RCC 7860 (cell line): ENCODE measurements at places on chromosomes 3 and 15.

DNA sequence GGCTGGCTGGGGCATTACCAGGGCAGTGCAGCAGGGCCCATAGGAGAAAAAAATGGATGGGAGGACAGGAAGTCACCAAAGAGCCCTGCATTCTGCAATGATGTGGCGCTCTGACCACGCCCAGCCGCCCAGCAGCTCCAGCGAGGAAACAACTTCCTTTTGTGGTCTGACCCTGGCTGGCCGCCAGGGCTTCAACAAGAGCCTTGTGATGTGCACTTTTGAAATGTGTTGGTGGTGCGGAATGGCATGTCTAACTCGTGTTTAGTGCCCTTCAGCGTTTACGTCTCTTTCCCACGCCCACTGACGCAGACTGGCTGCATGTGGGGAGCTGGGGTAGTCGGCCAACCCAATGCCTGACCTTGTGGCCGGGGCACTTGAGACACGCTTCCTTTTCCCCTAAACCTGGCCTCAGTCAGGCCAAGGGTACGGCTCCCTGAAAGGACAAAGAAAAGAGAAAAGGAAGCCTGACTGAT, 81.9 kb upstream of the CTNNB1 start:
- DNase-seq, result peak; percentile 83

- DNase-seq, result no peak
Measured at GRCh38 chr3:11711876-11712275, 68.2 kb upstream of the VGLL4 start.

DNA sequence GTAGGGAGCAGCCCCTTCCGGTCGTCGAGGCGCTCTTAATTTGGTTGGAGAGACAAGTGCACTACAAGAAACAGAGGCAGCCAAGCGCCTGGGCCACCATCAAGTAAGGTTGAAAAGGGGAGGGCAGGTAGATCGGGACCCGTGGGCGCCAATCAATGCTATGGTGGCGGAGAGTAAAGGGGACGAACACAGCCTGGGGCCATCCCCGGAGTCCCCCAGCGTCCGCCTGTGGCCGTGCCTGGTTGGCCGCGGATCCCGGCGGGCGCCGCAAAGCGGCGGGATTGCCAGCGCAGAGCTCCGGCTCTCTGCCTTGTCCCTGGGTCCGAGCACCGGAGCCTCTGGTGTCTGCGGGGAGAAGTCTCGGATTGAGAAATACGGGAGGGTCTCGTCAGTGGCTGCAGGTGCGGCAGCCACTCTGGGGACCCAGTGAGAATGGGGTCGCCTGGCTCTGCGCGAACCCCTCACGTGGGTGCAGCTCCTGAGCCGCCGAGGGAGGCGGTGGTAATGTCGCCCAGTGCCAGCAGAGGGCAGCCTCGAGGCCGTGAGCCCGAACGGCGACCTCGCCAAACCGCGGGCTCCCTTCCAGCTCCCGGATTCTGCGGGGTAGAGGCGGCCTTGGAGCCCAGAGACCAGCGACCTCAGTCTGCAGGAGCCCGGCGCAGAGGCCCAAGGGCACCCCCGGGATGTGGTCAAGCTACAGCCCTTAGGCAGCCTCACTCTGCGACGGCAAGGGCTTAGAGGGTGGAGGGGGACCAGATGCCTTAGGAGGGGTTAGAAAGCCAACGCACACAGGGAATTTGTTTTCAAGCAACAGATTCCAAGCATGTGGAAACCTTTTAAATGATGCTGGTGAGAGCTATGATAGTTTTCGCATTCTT, 10.8 kb downstream of the FOXL2 start:
- peak; percentile 13 for DNase-seq

DNA sequence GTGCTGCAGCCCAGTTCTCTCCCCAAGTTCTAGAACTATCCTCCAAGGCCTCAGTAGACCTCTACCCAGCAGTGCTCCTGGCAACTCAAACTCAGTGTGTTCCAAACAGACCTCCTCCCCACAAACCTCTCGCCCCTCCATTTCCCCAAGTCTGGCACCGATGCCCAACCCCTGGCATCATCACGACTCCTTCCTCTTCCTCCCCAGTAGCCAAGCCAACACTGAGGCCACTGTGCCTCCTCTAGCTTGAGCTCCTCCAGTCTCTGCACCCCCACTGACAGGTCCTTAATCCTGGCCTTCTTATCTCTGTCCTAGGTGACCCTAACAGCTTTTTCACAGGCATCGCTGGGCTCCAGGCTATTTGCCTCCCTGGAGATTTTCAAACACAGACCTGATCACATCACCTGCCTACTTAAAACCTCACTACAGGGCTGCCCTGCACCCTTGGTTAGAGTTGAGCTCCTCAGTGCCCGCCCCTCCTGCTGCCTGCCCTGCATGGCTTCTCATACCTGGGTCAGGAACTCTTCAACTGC, 6.8 kb downstream of the ARPIN start:
- no peak for DNase-seq

DNA sequence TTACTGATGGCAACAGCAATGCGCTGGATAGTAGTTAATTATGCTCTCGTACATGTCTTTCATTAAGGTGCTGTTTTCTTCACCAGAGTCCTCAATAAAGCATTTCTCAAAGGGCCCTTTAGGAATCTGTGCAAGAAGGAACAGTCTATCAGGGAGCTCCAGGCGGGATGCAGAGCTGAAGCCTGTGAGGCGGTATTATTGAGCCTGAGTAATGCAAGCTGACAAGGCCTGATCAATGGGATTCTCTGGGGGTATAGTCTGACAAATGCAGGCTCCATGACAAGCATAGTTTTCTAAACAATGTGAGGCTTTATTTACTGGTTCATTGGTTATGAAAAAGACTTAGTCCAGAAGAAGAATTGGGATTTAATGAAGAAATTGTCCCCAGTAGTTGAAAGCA, 530.9 kb upstream of the CBLB start:
- no peak for DNase-seq

- DNase-seq, result no peak
Measured at GRCh38 chr3:100189444-100189964, 71.3 kb upstream of the TBC1D23 start.

DNA sequence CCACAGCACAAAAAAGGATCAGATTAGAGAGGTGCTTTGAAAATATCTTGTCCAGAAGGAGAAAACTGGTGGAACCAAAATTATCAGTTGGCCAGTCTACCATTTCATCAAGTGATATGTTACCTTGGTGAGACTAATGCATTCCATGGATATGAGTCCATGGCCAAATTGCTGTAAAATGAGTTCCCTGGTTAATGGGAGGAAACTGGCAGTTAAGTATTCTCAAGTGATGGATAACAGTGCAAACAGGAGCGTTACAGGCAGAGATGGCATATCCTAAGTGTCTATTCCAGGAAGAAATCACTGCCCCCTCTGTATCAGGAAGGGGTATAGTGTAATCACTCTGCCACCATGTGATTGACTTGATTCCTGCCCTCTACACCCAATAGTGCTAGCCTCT, 34.0 kb downstream of the MYRIP start:
- DNase-seq, result no peak

- no peak for DNase-seq
Measured at GRCh38 chr15:93671387-93671943, 559.9 kb upstream of the MCTP2 start.

DNA sequence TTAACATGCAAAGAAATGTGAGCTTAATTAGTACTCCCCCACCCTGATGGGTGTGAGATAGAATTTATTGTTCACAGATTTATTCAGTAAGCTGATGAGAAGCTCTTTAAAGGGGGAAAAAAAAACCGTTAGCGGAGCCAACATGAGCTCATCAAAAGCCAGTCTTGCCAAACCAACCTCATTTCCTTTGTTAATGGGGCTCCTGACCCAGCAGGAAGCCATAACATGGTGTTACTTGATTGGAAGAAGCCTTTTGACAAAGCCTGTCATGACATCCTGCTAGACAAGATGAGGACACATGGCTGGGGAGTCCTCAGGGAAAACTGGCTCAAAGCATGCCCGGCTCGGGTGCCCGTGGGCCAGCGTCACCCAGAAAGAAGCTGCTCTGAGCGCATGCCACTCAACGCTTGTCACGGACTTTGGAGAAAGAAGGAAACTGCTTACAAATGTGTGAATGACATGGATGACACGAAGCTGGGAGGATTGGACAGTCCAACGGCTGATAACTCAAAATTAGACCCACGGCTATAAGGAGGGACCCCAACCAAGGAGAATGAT, 64.6 kb downstream of the SLCO2A1 start:
- DNase-seq, result no peak

GRCh38 chr15:74869372-74869725, 3.8 kb downstream of the SCAMP2 start:
- no peak for DNase-seq

- DNase-seq, result no peak
Measured at GRCh38 chr3:25854214-25854613, 64.3 kb downstream of the OXSM start.

GRCh38 chr3:171986176-171986575, 53.2 kb upstream of the FNDC3B start:
- DNase-seq, result no peak

DNA sequence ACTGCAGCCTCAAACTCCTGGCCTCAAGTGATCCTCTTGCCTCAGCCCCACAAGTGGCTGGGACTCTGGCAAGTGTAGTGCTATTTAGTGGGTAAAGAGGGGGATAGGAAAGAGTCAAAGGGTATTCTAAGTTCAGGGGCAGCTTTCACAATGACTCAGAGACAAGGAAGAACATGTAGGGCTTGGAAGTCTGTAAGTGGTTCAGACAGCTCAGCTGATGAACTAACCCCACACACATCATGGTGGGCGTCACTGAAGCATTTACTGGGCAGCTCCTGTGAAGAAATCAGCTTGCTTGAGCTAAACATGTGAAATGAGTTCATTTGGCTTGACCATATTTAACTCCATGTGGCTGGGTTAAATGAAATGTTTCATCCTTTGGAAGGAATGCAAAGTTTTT, 34.6 kb upstream of the THSD4 start:
- peak; percentile 20 for DNase-seq

DNA sequence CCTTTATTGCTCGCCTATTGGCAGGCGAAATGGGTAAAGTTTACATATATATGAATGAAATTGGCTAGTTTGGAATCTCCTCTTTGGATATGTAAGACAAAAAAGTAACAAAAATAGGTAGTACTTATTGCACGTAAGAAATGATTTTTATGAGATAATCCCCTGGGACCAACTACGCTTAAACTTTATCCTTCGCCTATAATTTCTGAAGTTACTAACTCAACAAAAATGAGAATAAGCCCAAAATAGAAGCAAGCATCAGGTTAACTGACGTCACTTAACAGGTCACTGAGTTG, 438 bp upstream of the SLC49A4 start:
- DNase-seq, result no peak

- DNase-seq, result no peak
Measured at GRCh38 chr3:139954146-139954860, 19.3 kb downstream of the CLSTN2 start.

DNA sequence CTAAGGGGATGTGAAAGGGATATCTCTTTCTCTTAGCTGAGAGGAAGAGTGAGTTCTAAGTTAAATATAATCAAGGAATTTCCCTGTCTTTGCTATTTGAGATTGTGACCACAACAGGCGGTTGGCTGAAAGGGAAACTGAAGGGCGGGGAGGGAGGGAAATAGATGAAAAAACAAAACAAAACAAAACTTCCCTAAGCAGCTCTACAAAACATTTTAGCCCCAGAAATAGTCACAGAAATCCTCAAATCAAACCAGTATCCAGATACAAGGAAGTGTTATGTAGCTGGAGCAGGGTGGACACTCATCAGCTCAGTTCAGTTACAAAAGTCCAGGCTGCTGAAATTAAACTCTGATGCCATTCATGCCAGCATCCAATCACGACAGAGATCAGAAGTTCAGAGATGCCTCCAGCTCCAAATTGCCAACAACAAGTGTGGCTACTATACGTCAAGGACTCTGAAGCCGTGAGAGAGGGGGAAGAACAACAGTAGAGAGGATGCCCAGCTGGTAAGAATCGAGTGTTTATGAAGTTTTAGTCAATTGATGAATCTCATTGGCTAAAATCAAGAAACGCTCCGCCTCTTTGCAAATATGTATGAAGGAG, 319 bp upstream of the TP63 start:
- no peak for DNase-seq

DNA sequence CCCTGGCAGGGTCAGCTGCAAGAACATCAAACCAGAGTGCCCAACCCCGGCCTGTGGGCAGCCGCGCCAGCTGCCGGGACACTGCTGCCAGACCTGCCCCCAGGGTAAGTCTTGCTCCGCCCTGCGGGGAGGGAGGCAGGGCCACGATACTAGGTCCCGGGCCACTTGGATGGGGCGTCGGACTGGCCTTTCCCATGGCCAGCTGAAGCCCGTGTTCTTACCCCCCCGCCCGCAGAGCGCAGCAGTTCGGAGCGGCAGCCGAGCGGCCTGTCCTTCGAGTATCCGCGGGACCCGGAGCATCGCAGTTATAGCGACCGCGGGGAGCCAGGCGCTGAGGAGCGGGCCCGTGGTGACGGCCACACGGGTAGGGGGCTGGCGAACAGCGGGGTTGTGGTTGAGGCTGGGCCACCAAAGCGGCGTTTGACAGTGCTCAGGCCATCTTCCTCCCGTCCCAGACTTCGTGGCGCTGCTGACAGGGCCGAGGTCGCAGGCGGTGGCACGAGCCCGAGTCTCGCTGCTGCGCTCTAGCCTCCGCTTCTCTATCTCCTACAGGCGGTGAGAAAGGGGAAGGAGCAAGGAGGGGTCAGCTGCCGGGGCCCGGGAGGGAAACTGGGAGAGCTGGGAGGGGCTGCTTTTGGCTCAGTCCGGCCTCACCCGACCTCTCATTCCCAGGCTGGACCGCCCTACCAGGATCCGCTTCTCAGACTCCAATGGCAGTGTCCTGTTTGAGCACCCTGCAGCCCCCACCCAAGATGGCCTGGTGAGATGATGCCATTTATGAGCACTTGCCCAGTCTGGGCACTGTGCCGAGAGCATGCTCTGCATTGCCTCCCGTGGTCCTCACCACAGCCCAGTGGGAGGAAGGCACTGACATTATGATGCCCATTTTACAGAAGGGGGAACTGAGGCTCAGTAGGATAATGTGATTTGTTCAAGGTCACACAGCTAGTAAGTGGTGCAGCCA, 1.7 kb downstream of the CHRD start:
- DNase-seq, result no peak

DNA sequence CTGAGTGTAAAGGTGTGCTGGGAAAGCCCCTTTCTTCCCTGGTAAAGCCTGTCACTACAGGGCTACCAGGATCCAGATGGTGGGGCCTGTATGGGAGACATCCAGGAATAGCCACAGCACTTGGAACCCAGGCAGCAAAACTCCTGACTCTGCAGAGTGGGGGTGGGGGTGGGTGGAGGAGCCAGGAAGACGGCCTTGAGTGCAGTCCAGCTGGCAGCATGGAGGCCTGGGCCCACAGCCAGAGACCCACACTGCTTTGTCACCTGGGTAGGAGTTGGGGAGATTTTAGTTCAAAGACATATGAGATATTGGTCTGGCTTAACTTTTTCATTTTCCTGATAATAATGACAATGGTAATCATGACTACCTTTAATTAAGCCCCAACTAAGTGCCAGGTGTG, 116.7 kb upstream of the MRPS22 start:
- DNase-seq, result no peak
